NCI-H82 (cell line): ENCODE measurements at places on chromosomes 16 and 17.

- DNase-seq = no peak
These were observed 72.6 kb upstream of the CNEP1R1 start for GRCh38 chr16:49952386-49952785.

DNA sequence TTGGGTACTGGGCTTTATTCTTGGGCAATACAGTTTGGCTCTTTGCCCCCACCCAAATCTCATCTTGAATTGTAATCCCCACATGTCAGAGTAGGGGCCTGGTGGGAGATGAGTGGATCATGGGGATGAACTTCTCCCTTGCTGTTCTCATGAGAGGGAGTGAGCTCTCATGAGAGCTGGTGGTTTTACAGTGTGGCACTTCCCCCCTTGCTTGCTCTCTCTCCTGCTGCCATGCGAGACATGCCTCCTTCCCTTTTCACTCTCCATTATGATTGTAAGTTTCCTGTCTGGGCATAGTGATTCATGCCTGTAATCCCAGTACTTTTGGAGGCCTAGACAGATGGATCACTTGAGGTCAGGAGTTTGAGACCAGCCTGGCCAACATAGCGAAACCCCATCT, 18.1 kb upstream of the CNEP1R1 start:
- DNase-seq = no peak

DNA sequence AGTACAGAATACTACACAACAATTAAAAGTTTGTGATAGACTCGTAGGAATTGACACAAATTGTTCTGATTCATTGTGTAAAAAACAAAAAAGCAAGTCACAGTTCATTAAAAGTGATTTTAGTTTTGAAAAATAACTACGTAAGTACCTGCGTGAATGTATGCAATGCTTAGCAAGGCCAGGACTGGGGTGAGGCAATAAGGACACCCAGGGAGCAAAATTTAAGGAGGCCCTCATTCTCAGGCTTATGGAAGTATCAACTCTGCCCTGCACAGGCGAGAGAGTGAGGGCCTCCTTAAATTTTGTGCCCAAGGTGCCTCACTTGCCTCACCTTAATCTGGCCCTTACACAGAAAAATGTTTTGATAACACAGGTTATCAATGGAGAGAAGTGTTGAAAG, 31.4 kb downstream of the NOG start:
- DNase-seq = no peak

GRCh38 chr16:68529931-68530701, 9.0 kb upstream of the ZFP90 start:
- DNase-seq = peak; percentile 89

DNA sequence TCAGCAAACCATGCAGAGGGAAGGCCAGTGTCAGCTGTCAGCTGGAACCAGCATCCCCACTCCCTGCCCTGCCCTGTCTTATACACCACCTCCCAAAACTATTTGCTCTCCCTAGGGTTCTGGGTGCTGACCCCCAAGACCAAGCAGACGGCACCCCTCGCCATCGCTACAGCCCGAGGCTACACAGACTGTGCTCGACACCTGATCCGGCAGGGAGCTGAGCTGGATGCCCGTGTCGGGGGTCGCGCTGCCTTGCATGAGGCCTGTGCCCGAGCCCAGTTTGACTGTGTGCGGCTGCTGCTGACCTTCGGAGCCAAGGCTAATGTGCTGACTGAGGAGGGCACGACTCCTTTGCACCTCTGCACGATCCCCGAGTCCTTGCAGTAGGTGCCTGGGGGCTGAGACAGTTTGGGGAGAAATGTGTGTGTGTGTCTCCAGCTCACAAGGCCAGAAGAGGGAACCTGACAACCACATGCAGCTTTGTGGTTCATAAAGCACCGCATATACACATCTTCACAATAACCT, 1.5 kb downstream of the ASB16 start:
- DNase-seq = no peak
